ENCODE measurements at places on chromosomes 2 and 18.

DNA sequence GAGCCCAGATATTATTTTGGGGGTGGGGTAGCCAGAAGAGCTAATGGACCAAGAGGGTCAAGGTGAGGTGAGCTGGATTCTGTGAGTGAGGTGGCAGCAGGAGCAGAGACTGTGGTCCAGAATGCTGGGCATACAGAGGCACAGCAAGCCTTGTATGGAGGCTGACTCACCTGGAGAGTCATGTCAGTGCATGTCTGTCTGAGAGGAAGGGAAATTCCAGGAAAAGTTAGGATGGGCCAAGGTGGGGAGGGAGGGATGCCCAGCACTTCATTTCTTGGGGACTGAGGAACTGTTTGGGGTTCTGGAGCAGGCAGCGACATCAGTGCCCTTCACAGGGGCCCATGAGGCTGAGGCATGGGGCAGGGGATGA is 21.1 kb downstream of the PER2 start:
- no peak for DNase-seq

GRCh38 chr2:8142461-8142860 is 539.4 kb upstream of the ID2 start:
- no peak for DNase-seq

DNA sequence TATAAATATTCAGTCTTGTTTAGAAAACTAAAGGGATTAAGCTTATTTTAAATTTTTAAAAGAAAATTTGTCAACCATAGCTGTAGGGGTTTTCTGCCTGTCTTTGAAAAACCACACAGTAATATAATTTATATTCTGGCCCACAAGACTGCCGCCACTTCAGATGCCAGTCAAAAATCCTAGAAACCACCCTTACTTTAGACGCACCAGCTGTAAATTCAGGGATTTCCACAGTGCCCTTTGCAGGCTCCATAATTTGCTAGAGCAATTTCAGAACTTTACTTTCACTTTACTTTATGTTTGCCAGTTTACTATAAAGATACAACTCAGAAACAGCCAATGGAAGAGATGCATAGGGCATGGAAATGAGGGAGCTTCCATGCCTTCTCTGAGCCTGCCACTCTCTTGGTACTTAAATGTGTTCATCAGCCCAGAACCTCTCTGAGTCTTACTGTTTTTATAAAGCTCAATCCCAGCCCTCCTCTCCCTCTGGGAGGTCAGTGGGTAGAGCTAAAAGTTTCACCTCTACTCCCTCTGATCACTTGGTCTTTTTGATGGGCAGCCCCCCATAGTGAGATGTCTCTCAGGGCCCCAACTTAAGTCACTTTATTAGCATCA is 63.3 kb downstream of the KYNU start:
- DNase-seq: no peak

- no peak for DNase-seq
Measured at GRCh38 chr2:46824611-46825010, 91.0 kb downstream of the MCFD2 start.

DNA sequence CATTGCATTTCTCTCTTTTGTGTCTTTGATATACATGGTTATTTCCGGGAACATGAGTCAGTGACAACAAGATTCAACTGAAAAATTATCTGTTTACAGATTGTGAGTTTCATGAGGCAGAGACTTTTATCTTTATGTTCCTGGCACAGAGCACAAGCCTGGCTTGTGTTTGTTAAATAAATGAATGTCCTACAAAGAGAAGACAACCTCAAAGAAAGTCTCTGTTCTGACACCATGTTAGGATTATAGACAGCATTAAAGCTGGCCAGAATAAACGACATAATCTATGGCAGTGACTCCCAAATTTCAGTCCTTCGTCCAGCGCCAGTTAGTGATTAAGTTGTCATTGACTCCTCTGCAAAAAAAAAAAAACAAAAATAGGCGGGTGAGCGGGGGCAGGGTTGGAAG is 97.4 kb upstream of the DNAJC10 start:
- no peak for DNase-seq

GRCh38 chr2:184178229-184178628 is 420.1 kb upstream of the ZNF804A start:
- DNase-seq: no peak

DNA sequence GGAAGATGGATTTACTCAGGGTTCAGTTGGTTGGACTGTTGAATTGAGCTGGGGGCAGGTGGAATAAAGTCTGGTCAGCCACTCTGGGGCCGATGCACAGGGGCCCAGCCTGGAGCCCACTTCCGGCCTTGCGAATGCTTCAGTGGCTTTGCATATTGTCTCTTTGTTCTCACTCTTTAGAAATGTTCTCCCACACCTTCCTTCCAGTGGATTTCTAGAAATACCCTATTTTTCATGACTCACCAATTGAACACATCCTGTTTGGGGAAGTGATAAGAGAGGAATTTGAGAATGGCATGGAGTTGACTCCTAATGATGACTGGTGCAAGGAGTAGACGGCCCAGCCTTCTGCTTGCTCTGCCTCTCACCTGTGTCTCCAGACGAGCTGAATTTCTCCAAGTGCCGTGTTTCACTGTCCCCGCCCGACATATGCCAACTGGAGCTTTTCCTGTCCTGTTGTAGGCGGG is 28.1 kb downstream of the ASAP2 start:
- no peak for DNase-seq

- DNase-seq: no peak
Measured at GRCh38 chr2:74249406-74250122, 51.1 kb downstream of the MTHFD2 start.

- DNase-seq: no peak
Measured at GRCh38 chr2:190655570-190655969, 6.7 kb downstream of the NAB1 start.
